Posterior vena cava (tissue), 2 donors: ENCODE measurements at places on chromosomes 7 and 10. TPM values are rescaled to one million over a fixed set of nuclear protein-coding genes. Genes with fewer than 3 reads are reported as not detected.

Gene ZNF239
- total RNA-seq: 5.1 TPM

Gene C10orf88
- total RNA-seq: 4.9 TPM

Gene TMEM176B
- 65.3 TPM for total RNA-seq

Gene IFIT1B
- total RNA-seq: 1.1 TPM

Gene FBXO24
- total RNA-seq: 0.14 TPM

Gene PAX4
- not detected for total RNA-seq

Gene GALNT17
- total RNA-seq: 24.7 TPM

Gene CCDC3
- total RNA-seq: 108 TPM

Gene KIAA1549
- total RNA-seq: 1.4 TPM

Gene NAT16
- total RNA-seq: not detected

Gene GIMAP8
- 12.9 TPM for total RNA-seq

Gene TMEM196
- 1.6 TPM for total RNA-seq

Gene OLAH
- total RNA-seq: 1.3 TPM

Gene IFT22
- 15.0 TPM for total RNA-seq

Gene TMEM184A
- total RNA-seq: not detected

Gene HABP2
- not detected for total RNA-seq

Gene SLC18A2
- total RNA-seq: 0.81 TPM

Gene GCK
- 0.81 TPM for total RNA-seq

Gene FOXI2
- total RNA-seq: 0.14 TPM

Gene ETV1
- total RNA-seq: 10.5 TPM
